Stimulated activated CD4-positive, alpha-beta T cell treated with anti-CD3 and anti-CD28 coated beads, Interleukin-1b, Interleukin-23, amount 100 ng/mL, for 1 hour (primary cell): ENCODE measurements at places on chromosomes 3 and 15.

DNA sequence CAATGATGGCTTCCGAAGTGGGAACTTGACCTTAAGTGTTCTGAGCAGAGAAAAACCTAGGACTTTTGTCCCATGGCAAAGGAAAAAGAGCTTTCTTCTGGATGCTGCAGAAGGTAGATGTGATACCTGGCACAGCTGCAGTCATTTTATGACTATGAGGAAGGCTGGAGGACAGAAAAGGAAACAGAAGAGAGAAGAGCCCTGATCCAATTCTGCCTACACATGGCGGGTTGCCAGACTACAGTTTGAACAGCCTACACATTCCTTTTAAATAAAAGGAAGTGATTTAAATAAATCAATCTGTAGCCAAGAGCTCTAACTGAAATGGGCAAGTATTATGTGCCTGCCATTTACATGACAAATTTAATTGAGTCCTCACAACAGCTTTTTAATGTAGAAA, 43.6 kb upstream of the CHRNB4 start:
- no peak for DNase-seq

GRCh38 chr3:6504834-6505233, 356.1 kb upstream of the GRM7 start:
- no peak for DNase-seq

DNA sequence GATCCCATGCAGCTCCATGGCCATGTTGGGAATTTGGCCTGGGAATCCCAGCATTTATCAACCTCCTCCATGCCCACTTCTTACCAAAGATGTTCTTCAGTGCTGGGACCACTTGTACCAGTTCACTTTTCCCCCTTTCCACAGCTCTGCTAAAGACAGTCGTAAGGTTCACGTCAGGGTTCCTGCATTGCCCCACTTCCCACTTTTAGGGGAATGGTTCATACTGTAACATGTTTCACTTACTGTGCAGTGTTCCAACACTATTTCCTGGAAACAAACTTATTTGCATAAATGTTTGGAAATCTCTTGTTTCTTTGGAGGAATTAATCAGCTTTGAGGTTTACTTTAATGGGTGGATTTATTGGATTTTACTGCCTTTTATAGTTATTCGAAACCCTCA, 17.0 kb downstream of the APH1B start:
- no peak for DNase-seq

DNA sequence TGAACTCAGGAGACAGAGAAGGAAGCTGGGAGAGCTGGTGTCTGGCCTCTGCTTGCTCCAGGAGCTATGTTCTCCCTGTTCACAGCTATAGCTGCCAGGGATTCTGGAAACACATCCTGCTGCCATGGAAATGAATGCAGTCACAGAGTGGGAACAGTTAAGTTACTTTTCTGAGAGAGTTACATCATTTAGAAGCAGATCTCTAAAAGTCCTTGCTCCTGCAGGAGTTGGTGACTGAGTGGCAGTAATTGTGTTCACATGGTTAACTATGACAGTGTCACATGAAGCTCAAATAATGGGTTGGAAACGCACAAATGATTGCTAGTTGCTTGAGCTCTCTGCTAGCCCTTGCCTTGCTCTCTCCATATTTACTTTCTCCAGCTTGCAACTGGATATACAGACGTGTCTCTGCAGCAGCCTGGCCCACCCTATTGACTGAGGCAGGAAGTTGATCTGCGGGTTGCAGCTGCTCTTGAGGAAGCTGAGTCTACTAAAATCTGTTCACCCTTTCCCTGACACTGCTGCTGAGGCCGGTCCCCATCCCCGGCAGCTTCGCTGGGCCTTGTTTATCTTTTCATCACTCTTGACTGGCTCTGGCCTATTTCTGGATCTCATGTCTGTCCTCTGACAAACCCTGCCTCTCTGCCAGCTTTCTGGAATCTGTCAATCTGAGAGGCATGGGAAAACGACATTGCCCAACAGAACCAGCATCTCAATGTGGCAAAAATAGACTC, 16.7 kb upstream of the ISLR start:
- no peak for DNase-seq

- DNase-seq: no peak
These were observed 138.9 kb downstream of the EPHB1 start for GRCh38 chr3:134933997-134934396.

- no peak for DNase-seq
These were observed 8.4 kb downstream of the KBTBD8 start for GRCh38 chr3:67006460-67006859.

DNA sequence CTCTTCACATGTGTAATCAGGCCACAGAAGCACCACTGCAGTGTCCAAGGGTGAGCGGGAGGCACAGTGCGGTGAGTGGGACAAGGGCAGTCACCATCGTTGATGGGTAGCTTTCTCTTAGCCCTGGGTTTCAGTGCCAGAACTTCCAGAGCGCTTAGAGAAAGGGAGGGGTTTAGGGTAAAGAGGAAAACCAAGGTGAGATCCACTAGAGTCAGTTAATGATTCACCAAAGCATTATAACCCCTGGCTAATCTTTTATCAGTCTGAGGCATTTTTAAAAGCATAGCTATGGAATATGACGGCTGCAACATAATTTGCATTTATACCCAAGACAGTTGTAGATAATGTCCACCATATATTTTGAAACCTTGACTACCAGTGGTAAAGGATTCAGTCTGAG, 94.8 kb downstream of the SHQ1 start:
- no peak for DNase-seq

DNA sequence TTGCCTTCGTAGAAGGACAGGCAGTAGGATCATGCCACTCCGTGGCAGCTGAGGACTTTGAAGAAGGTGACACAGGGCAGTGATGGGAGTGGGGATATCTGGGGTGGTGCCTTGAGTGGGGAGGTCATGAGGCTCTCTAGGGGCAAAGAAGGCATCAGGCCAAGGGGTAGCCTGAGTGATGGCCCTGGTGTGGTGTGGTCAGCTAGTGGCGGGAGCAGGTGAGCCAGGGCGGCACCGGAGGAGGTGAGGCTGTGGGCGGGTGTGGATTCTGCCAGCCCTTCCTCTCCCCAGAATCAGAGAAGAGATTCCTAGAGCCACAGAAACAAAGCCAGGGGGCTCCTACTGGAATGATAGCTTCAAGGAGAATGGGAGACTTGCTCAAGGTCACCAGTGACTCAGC, 18.4 kb downstream of the WNT7A start:
- no peak for DNase-seq

DNA sequence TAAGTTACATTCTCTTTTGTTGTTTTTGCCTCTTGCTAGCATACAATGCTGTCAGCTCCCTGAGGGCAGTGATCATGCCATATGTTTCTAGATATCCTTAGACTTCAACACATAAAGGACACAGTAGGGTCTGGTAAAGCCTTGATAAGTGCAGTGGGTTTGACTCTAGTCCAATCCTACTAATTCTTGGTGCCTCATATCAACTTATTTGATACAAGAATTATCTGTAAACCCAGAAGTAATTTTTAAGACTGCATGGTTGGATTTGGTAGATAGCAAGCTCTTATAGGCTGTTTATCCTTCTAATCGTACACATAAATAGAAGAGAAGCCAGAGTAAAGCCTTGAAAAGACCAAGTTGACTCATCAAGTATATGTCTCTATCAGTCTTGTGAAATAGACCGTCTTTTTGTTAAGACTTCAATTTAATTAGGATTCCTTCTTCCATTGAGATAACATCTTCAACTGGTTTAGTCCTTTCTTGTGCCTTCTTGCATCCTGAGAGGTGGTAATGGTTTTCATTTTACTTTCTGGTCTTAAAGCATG, 265.6 kb upstream of the CDIN1 start:
- no peak for DNase-seq

DNA sequence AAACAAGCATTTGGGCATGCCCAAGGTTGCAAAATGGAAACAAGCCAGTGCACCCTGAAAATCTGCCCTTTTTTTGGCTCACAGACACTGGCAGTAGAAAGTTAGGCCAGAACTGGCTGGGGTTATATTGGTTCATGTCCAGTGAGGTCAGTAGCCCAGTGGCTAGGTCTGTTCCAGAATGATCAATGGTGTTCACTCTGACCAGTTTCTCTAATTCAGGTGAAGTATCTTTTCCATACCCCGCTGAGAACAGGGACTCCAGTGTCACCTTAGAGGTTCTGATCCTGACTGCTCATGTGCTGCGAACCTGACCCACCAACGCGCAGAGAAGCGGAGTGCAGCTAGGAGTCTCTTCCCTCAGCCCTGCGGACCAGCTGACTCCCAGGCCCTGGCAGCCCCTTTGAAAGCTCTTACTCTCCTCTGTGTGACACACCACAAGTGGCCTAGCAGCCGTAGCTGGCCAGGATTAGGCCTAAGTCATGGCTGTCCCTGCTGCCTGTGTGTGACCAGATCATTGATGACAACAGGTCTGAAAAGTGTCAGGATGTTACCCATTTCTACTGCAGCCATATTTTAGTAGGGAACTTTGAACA, 123.5 kb downstream of the GHSR start:
- DNase-seq: no peak

- no peak for DNase-seq
These were observed 33.4 kb downstream of the PRKCD start for GRCh38 chr3:53194210-53195065.

DNA sequence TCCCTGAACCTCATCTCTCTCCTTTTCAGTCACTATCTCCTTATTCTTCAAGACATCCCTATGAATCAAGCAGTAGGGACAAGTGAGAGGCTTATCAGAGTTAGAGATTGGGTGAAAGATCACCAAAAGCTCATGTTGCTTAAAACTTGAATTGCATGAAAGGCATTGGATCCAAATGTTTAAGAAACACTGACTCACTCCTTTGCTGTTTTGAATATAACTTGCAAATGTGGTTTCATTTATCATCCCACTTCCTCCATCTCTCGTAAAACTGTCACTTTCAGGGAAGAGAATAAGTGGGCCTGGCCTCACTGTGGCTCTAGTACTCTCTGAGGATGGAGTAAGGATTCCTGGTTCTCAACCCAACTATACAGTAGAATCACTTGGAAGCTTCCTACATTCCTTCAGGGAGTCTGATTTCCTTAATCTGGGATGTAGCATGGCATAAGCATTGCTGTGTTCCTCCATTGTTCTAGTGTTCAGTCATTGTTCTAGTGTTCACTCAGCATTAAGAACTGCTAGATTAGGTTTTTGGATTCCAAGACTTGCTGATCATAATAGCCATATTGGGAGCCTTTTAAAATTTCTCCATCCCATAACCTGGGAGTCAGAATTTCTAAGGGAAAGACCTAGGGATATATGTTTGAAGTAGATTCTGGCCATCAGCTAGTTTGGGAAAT, 171.8 kb downstream of the TMEM108 start:
- DNase-seq: no peak

- DNase-seq: no peak
These were observed 18.3 kb downstream of the SLCO3A1 start for GRCh38 chr15:91871837-91872236.

GRCh38 chr15:87500240-87500639, 756.3 kb downstream of the NTRK3 start:
- no peak for DNase-seq

DNA sequence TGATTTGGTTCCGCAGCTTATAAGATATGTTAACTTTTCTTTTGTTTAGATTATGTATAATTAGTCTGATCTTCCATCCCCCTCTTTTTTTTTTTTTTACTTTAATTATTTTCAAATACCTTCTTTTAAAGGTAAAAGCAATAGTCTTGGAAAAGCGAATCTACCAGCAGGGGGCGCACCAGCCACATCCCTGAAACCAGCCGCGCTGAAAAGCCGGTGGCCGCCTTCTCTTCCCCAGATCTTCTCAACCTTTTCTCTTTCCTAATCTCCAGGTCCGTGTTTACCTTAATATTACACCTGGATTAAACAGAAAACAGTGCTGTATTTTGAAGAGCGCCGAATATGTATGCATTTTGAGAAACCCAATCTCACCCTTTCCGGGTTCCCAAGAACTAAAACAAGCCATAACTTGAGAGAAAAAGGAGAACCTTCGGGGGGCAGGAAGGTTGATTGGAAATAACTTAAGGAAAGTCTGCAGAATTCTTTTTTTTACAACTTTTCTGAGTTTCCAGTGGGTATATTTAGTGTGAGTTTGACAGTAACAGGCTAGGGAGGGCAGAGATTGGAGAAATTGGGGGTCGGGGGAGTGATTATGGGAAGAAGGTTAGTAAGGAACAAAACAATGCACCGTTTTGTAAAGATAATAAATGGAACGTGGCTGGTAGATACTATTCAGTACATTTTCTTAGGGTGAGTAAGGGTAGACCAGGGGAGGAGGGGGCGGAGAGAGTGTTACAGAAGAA, 2.0 kb upstream of the SOX2 start:
- DNase-seq: no peak

- no peak for DNase-seq
These were observed 134.2 kb upstream of the IGF1R start for GRCh38 chr15:98514034-98514622.

DNA sequence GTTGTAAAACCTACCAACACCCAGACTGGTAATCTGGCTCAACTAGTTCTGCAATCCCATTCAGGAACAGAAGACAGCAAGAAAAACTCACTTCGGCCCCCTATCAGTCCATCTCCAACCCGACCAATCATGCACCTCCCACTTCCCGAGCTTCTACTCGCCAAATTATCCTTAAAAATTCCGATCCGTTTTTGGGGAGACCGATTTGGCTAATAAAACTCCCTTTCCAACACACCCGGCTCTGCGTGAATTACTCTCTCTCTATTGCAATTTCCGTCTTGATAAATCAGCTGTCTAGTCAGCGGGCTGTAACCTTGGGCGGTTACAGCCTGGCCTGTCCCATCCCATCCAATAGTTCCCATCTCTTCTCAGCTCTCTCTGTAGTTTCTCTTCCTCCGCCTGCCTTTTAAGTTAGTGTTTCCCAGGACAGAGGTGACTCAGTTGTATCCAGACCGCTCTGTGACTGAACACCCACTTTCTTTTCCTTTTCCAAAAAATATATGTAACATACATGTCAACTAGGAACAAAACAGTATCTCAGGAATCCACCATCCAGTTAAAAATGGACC, 780 bp upstream of the ACAD9 start:
- no peak for DNase-seq

DNA sequence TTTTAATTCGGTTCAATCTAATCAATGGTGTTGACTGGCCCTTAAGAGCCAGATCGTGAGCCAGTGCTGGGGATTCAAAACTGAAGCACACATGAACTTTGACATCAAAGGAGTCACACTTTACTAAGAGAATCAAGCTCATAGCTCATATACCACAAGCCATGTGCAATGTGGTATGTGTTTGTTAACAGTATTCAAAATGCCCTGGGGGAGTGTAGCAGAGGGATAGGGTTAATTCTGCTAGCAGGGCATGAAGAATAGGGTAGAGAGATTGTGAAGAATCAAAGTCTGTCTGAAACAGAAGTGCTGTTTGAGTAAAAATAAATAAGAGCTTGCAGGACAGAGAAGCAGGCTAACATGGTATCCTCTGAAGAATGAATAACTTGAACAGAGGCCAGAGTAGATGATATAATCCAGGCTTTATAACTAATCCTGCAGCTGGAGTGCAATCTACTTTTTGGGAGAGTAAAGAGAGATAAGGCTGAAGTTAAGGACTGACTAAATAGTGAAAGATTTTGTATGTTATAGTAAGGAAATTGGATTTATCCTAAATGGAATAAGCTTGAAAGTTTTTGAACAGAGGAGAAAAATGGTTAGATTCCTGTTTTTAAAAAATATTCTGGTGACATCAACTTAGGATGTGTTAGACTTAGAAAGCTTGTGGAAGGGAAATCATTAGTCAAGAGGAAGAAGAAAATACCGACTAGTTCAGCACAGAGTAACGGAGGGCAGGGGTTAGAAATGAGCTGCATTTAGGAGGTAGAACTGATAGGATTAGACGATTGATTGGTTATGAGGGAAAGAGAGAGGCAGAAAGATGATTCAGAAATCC, 292.0 kb downstream of the NFKBIZ start:
- no peak for DNase-seq

- no peak for DNase-seq
These were observed 555 bp downstream of the ATP11B start for GRCh38 chr3:182793663-182794454.
